ENCODE measurements at places on chromosomes 1 and 21. TPM values are rescaled to one million over a fixed set of nuclear protein-coding genes. Genes with fewer than 3 reads are reported as not detected.
A peak's percentile ranks its signal among the peaks of the same experiment; 100 is the strongest.

DNA sequence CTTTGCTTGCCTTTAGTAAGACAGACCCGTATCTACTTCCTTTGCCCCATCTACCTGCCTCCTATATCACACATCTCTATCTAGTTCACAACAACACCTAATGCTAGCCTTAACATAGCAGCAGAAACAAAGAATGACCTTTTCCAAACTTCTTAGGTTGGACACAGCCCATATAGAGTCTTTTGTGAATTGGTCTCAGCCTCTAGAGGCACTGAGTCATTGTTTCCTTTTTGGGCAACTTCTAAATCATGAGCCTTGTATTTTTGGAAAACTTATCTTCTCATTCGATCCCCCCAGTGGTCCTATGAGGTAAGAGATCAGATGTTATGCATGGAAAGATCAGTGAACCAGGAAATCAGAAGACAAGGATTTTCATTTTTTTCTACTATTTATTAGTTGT lies 679.4 kb upstream of the USP24 start:
- no peak for DNase-seq

- DNase-seq = no peak
These were observed 232.9 kb upstream of the SGIP1 start for GRCh38 chr1:66300972-66301451.

The FHAD1 gene
- total RNA-seq = 6.5 TPM

GRCh38 chr1:90208949-90209348 lies 214.0 kb downstream of the ZNF326 start:
- DNase-seq = no peak

DNA sequence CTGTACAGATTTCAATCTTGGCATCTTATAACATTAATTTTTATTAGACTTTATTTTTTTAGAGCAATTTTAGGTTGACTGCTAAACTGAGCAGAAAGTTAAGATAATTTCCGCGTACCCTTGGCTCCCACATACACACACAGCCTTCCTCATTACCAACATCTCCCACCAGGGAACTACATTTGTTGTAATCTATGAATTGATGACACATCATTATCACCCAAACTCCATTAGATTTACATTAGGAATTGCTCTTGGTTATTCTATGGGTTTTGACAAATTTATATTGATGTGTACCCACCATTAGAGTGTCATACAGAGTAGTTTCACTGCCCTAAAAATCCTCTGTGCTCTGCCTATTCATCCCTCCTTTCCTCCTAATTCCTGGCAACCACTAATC lies 56.4 kb upstream of the GRIK3 start:
- no peak for DNase-seq

DNA sequence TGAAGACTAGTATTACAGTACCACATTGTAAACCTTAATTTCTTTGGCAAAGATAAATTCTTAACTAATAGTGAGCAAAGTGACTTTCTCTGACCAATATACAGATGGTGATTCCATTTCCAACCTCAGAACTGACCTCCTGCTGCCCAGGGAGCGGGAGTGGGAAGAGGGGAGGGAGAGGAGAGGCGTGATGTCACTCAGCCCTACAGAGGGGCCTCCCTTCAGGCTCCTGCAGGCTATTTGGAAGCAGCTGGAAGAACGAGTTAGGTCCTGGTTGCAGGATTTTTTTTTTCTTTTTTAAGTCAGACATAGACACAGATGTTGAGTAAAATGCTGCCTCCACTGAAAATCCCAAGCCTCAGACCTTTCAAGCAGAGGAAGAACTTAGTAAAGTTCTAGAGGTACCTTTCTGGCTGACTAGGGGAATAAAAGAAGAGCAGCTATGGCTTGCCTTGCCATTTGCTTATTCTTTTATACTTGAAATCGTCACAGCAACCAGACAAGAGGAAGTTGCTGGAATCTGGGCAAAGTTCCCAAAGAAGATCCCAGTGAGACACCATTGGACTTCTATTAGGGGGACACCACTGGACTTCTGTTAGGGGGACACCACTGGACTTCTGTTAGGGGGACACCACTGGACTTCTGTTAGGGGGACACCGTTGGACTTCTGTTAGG lies 54.5 kb downstream of the EXO1 start:
- DNase-seq = no peak

The TRPM2 gene
- total RNA-seq = 1.6 TPM

GRCh38 chr1:167757433-167758309 lies 35.9 kb downstream of the MPZL1 start:
- no peak for DNase-seq

The SPRTN gene
- 23.4 TPM for total RNA-seq

GRCh38 chr1:107184888-107185287 lies 44.0 kb downstream of the NTNG1 start:
- DNase-seq = no peak

GRCh38 chr1:232169436-232169835 lies 460.5 kb downstream of the SIPA1L2 start:
- DNase-seq = no peak

DNA sequence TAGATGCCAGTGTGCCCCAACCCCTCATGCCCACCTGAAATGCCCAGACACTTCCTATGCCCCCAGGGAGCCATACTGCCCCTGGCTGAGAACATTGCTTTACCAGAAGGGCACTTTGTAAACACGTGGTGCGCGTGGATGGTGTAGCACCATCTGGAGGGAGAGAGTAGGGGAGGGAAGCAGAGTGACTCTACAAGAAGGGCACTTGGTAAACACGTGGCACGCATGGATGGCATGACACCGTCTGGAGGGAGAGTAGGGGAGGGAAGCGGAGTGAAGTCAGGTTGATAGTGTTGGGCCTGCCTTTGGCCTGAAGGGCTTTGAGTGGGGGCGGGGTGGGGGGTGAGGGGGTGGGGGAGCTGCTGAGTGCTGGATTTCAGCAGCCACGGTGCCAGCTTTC lies 324.0 kb upstream of the VAMP3 start:
- DNase-seq = no peak

The FAM131C gene
- not detected for total RNA-seq

The PERM1 gene
- 0.80 TPM for total RNA-seq

- DNase-seq = peak; percentile 88
These were observed 53.6 kb downstream of the ACBD3 start for GRCh38 chr1:226132728-226133503.

The SLC19A2 gene
- total RNA-seq = 10.6 TPM

The CXADR gene
- 93.0 TPM for total RNA-seq

GRCh38 chr1:218249338-218250140 lies 35.6 kb upstream of the RRP15 start:
- no peak for DNase-seq

The IFFO2 gene
- 20.4 TPM for total RNA-seq

GRCh38 chr1:91502672-91503184 lies 2.1 kb downstream of the CDC7 start:
- DNase-seq = no peak

- DNase-seq = no peak
These were observed 41.2 kb upstream of the USH2A start for GRCh38 chr1:216464489-216464888.

GRCh38 chr1:116971965-116972673 lies 29.4 kb upstream of the CD101 start:
- no peak for DNase-seq

The ADGRL4 gene
- 5.8 TPM for total RNA-seq

The WNT3A gene
- 2.4 TPM for total RNA-seq

GRCh38 chr1:153340356-153340755 lies 8.3 kb downstream of the PGLYRP4 start:
- no peak for DNase-seq

DNA sequence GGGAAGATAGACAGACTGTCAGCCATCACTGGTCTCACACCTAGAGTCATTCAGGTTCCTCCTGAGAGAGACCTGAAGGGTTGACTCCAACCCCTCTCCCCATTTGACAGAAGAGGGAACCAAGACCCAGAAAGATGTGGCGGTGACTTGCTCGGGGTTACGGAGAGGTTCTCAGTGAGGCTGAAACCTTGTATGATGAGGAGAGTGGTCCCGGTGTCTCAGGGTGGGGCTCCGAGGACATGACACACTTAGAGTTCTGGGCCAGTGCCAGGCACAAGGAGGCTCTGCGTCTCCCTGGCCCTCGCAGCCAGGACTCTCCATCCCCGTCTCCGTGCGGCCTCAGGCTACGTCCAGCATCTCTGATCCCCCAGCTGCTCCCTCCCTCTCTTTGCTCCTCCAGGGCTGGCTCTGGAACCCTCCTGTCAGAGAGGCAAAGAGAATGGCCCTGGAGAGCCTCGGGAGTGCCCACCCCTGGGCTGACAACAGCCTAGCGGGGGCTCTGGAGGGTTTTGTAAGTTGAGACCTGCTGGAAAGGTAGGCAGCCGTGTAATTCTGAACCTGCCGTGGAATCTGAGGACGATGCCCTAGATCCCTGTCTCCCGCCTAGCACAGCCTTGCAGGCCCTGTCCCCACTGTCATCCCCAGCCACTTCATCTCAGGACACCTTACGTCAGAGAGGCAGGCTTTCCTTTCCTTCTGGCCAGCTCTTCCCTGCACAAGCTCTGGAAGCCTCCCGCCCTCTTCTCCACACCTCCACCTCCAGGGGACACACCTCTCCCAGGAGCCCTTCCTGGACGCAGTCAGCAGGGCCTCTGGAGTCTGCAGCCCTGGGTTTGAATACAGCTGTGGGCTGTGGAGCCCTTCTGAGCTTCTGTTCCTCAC lies 4.1 kb downstream of the EFHD2 start:
- no peak for DNase-seq

DNA sequence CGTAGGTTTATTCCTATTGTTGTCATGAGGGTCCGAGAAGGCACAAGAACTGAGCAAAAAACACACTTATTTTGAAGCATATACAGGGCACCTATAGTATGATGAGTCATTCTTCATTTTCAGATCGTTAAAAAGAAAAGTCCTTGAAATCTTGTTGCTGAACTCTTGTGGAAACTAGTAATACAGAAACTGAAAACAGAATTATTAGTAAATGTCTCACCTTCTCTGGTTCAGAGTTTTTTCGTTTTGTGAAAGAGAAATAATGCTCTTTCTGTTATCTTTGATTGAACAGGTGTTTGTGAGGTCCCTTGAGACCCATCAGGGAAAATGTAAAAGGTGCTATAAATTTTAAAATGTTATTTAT lies 102.0 kb upstream of the COA6 start:
- DNase-seq = no peak

DNA sequence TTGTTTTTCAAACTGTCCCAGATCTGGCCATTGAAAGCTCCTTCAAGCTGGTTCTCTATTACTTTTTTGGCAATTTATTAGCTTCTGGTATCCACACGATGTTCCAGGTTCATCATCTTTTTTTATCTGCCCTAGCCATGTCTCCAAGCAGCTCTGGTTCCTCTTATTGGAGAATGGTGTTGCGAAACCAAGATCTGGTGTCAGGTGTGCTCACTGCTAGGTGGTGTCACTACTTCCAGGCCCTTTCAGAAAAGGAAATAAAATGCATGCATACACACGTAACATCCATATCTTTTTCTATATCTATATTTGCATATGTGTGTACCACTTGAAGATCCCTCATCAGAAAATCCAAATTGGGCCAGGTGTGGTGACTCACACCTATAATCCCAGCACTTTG lies 53.3 kb downstream of the GATAD2B start:
- no peak for DNase-seq

The PCP4 gene
- total RNA-seq = 71.9 TPM

- DNase-seq = no peak
These were observed 69.0 kb upstream of the GOLT1A start for GRCh38 chr1:204282761-204283221.

The SYCP1 gene
- total RNA-seq = 9.3 TPM

DNA sequence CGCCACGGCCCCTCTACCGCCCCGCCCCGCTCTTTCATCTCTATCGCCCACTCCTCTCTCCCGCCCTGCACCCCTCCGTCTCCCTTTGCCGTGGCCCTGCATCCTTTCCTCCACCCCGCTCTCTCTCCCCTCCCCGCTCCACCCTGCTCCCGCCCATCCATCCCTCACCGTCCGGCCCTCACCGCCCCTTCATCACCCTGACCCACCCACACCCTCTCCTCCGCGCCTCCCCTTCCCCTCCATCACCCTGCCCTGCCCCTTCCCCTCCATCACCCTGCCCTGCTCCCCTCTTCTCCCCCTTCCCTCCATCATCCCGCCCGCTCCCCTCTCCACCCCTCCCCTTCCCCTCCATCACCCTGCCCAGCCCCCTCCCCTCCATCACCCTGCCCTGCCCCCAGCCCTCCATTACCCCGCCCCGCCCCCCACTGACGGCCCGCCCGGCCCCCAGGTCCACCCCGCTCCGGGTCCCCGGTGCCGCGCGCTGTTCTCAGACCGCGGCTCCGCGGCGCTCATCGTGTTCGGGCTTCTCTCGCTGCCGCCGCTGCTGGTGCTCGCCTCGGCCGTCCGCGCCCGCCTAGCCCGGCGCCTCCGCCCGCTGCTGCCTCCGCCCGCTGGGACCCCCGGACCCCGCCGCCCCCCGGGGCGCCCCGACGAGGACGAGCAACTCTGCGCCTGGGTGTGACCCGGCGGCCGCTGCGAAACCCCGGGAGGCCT lies 6.2 kb upstream of the ANKRD65 start:
- DNase-seq = no peak

- DNase-seq = no peak
These were observed 240.7 kb upstream of the HOOK1 start for GRCh38 chr1:59574085-59574484.

GRCh38 chr1:157724537-157725220 lies 24.1 kb upstream of the FCRL3 start:
- no peak for DNase-seq

DNA sequence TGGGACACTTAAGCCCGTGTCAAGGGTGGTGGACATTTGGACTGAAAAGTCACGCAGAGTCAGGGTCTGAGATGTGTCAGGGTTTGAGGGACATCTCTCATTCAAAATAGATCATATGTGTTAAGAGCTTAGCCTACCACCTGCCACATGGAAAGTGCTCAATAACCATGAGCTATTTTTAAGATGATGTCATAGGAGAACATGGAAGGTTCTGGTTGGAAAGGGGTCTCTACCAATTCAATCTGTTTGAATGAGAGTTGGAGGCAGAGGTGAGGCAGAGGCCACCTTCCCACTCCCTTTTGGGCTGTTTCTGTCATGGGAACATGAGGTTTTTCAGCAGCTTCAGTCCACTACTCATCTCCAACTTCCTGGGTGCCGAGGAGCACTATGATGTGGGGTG lies 239.9 kb downstream of the GRIK3 start:
- no peak for DNase-seq

- DNase-seq = no peak
These were observed 2.0 kb upstream of the KRTAP19-1 start for GRCh38 chr21:30482130-30482529.

The KCNA2 gene
- total RNA-seq = 0.64 TPM

DNA sequence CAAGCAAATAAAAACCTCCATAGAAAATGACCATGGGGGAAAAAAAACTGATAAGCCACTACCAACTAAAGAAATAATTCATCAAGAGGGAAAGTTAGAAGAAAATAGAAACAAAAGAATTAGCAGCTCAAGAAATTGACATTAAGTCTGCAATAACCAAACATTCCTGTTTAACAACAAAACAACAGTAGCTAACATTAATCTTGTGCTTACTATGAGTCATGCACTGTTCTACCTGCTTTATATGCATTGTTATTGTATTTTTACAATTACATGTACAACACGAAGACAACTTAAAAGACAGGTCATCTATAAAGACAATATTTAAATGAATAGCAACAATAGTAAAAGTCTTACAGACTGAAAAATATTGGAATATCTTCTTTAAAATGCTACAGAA lies 34.4 kb upstream of the LRRC7 start:
- no peak for DNase-seq
